ENCODE measurements at places on chromosomes 11 and 22.

- no peak for DNase-seq
Observed at GRCh38 chr11:107969219-107969618, 39.5 kb upstream of the CUL5 start.

DNA sequence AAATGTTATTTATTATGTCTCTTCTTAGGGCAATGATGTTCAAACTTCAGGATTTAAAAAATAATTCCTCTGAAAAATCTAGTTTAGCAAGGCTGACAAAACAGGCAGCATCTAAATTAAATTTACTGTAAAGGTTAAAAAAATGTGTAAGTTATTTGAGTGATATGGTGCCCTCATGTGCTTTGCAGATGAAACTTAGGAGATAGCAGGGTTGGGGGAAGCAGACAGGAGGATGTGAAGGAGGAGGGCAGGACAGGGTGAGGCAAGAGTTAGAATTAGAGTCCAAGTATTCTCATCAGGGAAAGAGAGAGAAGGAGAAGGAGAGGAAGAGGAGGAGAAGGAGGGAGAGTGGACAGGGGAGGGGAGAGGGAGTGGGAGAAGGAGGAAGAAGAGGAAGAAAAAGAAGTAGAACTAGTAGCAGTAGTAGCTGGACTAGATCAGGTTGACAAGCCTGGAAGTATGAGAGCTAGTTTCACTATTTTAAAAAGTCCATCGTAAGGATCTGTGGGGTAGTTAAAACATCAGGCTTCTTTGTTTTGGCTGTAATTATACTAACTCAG is 141.2 kb upstream of the SESN3 start:
- DNase-seq, result no peak

DNA sequence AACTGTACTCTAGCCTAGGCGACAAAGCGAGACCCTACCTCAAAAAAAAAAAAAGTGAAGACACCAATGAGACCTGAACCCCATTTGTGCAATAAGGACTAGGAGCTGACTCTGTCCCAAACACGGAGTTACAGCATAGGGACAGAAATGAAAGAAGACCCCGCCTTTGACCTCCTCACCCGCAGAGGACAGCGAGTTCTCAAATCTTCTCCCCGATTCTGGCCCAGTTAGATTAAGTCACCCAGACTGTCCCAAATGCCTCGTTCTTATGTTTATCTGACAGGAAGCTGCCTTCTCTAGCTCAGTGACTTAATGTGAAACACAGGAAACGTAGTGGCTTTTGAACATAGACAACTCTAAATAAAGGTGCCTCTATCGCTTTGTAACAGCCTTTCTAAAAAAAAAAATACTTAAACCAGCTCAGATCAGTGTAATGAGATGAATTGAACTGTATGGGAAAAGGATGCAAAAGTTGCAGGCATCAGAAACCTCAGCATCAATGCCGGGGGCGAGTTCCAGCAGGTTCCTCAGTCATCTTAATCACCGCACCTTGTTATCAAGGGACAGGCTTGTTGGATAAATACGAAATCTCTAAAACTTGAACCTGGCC is 10.6 kb downstream of the MYH9 start:
- no peak for DNase-seq

DNA sequence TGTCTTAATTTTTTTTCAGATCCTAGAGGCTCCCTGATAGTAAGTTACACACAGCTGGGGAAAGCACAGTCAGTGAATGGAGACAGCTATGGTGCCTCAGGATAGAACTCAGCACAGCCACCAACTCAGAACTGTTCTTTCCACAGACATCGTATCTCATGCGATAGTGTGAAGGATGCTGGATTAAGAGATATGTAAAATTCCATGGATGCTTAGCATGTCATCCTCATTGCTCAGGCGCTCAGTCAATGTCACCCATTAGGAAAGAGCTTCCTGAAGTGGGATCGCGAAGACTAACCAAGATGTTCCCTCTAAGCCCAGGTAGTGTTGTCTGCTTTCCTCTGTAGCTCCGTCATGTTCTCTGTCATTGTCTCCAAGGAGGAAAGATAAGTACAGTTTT is 1000.4 kb downstream of the OPCML start:
- no peak for DNase-seq

- DNase-seq, result no peak
Observed at GRCh38 chr11:80635178-80635577, 1194.3 kb upstream of the TENM4 start.

- DNase-seq, result no peak
Observed at GRCh38 chr11:96316869-96317268, 26.1 kb downstream of the MAML2 start.

GRCh38 chr11:31958076-31958735 is 132.7 kb upstream of the RCN1 start:
- DNase-seq, result peak; percentile 12

- DNase-seq, result no peak
Observed at GRCh38 chr11:123233280-123233974, 38.4 kb upstream of the CLMP start.

- DNase-seq, result no peak
Observed at GRCh38 chr11:93646399-93646798, 15.1 kb upstream of the CEP295 start.

GRCh38 chr11:46537537-46538295 is 56.1 kb downstream of the AMBRA1 start:
- DNase-seq, result peak; percentile 78

- DNase-seq, result peak; percentile 49
Observed at GRCh38 chr22:49046546-49047361, 780.9 kb downstream of the BRD1 start.

DNA sequence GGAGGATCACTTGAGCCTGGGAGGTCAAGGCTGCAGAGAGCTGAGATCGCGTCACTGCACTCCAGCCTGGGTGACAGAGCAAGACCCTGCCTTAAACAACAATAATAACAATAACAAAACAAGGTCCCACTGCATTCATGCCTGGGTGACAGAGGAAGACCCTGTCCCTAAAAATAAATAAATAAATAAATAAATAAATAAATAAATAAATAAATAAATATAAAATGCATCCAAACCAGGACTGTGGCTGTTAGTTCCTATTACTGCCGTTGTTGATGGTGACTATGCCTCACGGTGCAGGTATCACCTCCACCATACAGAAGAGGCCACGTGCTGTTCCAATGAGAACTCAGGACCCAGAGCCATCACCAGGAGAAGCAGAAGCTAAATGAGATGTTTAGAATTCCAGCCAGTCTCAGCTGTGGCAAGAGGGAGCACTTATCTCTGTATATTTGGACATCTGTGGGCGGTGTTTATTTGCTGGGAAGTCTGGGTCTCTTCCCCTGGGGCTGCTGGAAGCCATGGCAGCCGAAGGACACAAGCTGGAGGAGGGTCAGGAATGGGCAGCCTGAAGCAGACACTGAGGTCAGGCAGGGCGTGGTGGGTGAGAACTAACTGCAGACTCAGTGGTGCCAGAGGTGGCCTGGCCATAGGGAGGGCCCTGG is 21.6 kb downstream of the C11orf86 start:
- no peak for DNase-seq

DNA sequence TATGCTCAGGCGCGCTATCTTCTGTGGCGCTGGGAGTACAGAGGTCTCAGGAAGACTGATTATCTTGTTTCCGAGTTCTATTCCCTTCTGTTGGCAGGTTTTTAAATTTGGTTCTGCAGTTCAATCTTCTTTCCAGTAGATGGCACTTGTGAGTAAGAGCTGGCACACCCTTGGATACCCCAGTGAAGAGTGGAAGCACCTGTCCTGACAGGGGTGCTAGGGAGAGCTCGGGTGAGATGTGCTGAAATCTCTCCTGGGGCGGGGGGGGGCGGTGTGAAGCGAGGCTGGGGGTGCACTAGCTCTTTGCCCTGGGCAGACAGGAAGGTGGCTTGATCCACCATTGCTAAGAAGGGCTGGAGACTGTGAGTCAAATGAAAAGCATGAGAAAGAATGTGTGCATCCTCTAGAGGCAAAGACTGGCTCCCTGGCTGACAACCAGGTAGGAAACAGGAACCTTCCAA is 679.9 kb upstream of the CCDC179 start:
- DNase-seq, result peak; percentile 29

GRCh38 chr11:76044750-76045320 is 161.5 kb downstream of the WNT11 start:
- no peak for DNase-seq

GRCh38 chr11:57116654-57117053 is 65.1 kb upstream of the LRRC55 start:
- peak; percentile 18 for DNase-seq

GRCh38 chr11:11262171-11262920 is 90.7 kb downstream of the CSNK2A3 start:
- DNase-seq, result no peak

DNA sequence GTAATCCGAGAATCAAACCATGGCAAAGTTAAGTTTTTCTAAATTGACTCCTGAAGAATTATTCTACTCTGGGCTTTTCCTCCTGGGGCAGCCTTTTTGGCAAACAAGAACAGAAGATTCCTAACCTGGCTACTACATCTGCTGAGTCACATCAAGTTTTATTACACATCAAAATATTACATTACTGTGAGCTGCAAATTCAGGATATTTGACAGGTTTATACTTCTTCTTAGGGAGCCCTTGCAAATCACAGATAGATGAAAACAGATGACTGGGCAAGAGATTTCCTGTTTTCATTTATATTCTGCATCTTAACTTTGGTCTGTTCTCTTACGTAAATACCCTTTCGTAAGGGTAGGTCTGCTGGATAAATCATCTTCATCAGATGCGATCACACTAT is 23.6 kb downstream of the XRRA1 start:
- no peak for DNase-seq

GRCh38 chr11:35262056-35262455 is 123.1 kb downstream of the CD44 start:
- DNase-seq, result no peak
